ENCODE measurements at places on chromosomes 3 and 15.

GRCh38 chr3:17077606-17078005 lies 192.9 kb downstream of the PLCL2 start:
- DNase-seq, result no peak

- DNase-seq, result no peak
Measured at GRCh38 chr3:134516905-134517304, 31.0 kb downstream of the CEP63 start.

GRCh38 chr3:51559411-51559888 lies 20.9 kb downstream of the RAD54L2 start:
- DNase-seq, result no peak

GRCh38 chr15:79953951-79954444 lies 17.0 kb downstream of the BCL2A1 start:
- no peak for DNase-seq

DNA sequence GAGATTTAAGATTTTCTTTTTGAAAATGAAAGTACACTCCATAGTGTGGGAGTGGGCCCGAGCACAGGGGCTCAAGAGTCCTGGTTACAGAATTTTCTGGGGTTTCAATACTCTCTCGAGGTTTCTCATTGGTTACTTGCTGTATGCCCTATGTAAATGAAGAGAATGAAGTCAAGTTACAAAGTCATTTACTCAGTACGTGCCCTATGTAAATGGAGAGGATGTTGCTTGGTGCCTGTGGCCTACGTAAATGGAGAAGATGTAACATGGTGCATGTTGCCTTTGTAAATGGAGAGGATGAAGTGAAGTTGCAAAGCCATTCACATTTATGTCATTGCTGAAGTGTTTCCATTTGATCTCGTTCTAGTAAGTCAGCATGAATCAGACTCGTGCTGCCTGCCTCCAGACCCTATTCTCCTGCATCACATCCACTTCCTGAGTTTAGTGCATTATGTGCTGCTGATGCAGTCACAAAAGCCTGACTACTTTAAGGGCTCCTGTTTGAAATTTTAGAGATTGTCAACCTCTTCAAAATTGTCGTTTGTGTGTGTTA lies 302.0 kb downstream of the ZBBX start:
- DNase-seq, result no peak

- DNase-seq, result no peak
Measured at GRCh38 chr3:193825617-193826016, 232.6 kb downstream of the OPA1 start.

DNA sequence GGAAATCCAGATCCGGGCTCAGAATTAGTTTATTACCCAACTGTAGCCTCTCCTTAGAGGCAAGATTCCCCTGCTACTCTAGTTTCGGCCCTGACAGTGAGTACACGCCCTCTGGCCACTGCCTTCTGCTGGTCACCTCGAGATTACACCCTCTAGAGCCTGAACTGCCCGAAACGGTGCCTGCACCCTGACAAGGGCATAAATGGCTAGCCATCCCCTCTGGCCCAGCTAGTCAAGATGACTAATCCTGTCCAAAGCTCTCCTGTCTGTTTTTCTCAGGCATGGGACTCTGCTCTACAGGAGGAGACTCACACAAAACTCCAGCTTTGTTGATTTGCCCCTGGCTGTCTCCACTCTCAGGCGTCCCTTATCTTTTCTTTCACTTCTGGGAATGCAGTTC lies 150.5 kb upstream of the UBE2E2 start:
- DNase-seq, result no peak

DNA sequence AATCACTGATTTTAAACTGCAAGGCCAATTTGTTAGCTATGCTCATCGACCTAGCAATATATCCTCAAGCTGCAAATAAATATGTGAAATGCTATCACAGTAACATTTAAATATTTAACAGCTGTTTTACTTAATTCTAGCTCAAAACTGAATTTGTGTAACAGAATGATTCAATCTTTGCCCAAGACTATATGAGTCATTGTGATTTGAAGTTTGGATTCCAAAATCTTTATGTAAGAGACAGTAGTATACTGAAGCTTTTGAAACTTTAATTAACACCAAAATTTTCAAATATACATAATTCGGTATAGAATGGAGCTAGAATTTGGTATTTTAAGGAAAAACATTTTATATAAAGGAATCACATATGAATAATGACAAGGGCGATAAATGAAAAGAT lies 603.0 kb upstream of the ROBO2 start:
- no peak for DNase-seq

DNA sequence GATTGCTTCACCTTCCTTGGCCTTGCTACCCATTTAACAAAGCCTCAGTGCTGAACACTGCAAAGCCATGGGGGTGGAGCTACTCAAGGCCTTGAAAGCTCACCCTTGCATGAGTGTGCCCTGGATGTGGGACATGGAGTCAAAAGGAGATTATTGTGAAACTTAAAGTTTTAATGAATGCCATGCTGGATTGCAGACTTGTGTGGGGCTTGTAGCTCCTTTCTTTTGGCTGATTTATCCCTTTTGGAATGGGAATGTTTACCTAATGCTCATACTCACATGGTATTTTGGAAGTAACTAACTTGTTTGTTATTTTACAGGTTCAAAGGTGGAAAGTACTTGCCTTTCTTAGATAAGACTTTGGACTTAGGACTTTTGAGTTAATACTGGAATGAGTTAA lies 538.5 kb upstream of the NECTIN3 start:
- DNase-seq, result no peak

DNA sequence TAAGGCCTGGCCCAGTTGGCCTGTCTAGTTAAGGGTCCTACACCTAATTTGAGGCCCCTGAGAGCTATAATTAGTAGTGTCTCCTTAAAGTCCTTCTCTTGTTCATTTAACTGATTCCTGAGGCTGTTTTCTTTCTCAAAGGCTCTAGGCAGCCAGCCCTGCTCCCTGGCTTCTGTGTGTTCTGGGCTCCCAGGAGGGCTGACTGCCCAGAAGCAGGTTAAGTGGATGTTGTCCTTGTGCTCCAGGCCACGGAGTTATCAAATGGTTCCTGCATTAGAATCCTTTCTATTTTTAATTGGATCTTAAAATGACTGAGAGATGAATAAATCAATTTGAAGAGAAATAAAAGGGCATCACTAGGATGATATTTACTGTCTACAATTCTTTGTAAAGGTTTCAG lies 140.0 kb downstream of the SNRK start:
- no peak for DNase-seq

DNA sequence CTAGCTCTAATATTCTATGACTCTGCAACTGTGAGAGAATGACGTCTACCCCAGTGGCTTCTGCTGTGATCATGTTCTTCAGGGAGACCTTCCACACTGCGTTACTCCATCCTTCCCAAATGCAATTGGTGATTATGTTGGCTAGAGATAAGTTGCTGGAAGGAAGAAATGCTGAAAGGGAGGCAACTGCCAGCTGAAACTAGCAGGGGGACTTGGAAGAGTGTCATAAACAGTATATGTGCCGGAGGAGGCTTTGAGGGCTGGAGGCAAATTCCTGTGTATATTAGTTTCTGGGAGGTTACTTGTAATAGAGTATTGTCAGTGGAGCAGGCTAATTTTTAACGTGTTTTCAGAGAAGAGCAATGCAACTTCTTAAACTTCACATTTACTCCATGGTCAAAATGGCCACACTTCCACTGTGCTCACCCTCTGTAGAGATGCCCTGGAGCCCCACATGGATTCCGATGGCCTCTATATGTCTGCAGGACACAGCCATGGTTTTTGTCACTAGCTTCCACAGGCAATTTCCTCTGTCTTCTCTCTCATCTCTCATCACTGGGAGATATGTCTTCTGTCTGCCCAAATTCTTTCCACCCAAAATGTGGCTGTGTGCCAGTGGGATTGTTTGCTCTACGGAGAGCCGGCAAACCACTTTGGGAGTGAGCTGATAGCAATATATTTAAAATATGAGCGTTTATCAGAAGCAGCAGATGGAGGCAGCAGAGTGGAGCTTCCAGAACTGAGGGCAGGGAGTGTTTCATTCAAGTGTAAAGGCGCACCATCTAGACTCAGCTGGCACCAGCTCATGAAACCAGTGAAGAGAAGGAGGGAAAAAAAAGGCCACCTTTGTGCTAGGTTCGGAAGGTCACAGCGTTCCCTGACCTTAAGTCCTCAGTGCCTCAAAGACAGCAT lies 13.3 kb upstream of the CD47 start:
- no peak for DNase-seq

GRCh38 chr3:139772539-139773500 lies 95.0 kb upstream of the NMNAT3 start:
- DNase-seq, result no peak

GRCh38 chr15:85500729-85501128 lies 120.3 kb downstream of the AKAP13 start:
- DNase-seq, result no peak

DNA sequence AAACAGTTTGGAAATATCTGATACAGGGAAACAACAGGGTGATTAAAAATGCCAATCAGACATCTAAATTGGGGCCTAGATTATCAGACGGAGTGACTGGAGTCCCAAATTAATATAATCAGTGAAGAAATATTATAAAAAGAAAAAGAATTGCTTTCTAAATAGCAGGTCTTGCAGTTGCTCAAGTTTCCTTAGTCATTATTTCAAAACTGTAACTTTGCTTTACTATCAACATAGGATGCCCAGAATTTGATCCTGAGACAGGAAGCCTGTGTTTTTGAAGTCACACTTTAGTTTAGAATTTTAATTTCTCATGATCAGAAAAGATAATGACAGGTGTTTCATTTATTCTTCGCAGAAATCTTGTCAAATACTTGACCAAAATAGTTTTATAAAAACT lies 105.9 kb downstream of the IL1RAP start:
- DNase-seq, result no peak

DNA sequence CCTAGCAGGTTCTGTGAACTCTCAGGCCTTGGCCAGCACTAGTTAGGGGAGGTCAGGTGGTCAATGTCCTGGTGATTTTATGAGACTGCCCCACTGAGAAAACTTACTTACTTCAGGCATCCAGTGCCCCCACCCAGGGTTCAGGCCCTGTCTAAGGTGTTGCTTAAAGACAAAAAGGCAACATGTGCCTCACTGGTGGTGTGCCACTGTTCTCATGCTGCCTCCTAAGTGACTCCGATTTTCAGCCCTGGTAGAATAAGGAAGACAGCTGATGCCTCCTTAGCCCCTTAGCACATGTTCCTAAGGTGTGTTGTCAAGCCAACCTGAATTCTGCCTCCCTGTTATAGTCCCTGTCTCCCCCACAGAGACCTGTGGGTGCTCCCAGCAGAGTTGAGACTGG lies 5.3 kb downstream of the RBM15B start:
- DNase-seq, result no peak

GRCh38 chr3:107063351-107063750 lies 313.9 kb upstream of the CCDC54 start:
- DNase-seq, result no peak

DNA sequence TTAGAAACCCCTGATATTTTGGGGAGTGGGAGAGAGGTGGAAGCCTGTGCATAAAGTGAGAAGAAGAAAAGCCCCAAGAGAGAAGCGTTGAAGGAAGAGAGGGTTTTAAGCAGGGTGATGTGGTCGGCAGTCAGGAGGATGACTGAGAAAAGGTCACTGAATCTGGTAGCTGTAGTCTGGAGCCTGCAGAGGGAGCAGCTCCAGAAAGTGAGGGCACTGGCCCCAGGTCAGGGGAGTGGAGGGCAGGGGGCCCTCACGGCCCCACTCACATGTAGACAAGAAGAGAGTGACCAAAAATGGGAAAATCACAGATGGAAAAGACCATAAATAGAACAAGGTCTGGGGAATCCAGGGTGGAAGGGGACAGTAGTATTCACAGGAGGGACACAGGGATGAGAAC lies 105.5 kb downstream of the RYK start:
- DNase-seq, result no peak

DNA sequence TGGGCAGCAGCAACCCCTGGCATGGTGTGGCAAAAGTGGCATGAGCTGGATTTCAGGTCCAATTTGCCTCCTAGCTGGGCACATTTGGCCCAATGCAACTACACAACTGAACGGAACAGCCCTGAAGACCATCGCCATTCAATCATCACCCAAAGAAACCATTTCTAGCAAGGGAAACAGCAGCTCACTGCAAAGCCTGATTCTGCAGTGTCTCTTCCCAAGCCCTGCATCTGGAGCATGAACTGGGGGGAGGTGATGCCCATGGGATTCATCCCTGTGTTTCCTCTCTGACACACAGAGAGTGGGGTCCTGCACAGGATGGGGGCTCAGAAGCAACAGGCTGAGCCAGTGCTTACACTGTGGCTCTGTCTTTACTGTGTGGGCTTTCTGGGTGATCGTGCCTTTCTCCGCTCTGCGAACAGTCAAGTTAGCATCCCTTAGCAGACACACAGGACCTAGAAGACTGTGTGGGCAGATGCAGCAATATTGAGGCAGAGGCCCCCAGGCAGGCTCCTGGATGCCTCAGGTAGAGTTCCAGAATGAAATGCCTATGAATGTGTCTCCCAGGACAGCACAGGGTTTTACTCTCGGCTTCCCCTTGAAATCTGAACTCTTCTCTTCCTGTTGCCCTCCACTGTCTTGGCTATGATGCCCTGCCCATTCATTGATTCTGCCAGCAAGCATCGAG lies 91.1 kb upstream of the ALDH1A3 start:
- no peak for DNase-seq

- no peak for DNase-seq
Measured at GRCh38 chr15:94023531-94023930, 207.8 kb upstream of the MCTP2 start.

GRCh38 chr3:159875116-159875515 lies 113.5 kb upstream of the IL12A start:
- no peak for DNase-seq

DNA sequence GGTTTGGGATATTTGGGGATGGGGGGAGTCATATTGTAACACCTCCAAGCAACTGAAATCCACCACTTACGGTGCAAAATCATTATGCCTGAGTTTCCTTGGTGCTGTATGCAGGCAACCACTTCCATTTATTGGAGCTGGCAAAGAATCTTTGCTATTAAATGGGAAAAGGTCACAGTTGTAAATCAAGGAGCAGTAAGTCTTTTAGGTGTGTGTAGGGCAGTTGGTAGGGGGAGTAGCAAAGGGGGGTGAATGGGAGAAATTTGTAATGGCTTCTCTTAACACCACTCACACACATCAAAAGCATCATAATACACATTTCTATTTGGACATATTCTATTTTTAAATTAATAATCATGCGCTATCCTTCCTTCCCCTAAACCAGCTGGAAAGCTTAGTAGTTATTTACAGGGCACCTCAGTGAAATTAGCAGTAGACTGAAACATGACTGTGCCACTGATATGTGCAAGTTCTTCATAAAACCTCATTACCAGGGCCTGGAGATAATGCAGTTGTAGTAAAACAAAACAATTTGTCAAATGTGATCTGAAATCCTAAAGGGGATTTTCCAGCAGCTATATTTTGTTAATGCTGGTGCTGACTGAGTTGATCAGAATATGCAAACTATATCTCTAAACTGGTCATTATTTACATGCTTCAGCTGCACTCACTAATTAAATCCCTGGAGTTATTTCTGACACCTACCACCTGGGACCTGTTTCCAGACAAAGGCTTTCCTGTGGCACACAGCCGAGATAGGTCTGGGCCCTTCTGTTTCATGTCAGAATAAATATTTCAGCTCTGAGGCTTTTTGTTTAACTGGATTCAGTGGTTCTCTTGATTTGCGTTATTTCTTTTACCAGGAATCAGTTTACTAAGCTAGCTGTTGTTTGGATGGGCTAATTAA lies 90.1 kb downstream of the B3GALNT1 start:
- DNase-seq, result no peak

- no peak for DNase-seq
Measured at GRCh38 chr3:157914882-157915281, 191.3 kb downstream of the SHOX2 start.
